KBM-7 (cell line): ENCODE measurements at places on chromosomes 6 and 20.

DNA sequence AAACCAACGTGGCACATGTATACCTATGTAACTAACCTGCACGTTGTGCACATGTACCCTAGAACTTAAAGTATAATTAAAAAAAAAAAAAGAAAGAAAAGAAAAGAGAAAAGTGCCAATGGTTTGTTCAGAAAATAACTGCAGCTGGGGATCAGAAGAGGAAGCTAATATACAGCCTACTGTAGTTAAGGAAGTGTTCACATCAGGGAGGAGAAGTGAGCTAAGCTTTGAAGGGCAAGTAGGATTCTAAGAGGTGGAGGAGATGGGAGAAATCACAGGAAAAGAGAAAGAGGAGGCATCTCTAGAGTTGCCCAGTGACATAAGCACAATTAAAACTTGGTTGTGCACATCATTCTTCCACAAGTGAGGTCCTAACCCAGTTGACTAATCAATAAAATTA is 214.4 kb upstream of the DTNBP1 start:
- peak; percentile 50 for DNase-seq

GRCh38 chr6:150418827-150419594 is 50.2 kb downstream of the IYD start:
- DNase-seq, result peak; percentile 67

DNA sequence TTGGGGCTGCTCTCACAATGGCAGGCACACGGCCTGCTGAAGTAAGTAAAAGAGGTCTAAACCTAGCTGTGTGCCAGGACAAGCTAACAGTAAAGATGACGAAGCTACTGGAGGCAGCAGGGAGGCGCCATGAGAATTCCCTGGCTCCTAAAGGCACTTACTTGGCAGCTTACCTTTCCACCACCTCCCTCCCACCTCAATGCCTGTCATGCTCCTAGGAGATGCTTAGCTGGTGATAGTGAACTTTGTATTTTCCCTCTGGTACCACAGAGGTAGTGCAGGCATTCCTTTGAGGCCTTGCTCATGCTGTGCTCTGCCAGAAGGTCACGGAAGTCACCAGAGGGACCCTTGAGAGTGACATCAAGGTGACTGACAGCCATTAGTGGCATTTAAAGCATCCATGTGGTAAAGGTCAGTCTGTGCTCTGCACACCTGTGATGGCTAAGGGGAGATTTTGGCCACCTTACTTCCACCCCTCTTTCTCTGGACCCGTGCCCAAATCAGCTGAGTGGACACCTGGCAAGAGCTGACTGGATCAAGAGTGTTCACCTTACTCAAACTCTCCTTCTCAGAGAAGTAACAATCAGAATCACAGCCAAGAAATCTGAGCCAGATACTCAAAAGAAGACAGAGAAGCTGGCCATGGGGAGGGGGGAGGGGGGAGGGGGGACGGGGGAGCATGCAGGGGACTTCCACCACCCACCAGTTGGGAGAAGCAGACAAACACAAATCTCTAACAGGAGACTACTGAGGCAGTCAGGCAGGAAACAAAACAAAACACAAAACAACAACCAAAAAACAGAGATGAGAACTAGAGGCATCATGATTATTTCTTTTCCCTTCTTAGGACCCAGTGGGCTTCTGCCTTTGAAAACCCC is 2.9 kb downstream of the FKBP1A start:
- DNase-seq, result no peak

DNA sequence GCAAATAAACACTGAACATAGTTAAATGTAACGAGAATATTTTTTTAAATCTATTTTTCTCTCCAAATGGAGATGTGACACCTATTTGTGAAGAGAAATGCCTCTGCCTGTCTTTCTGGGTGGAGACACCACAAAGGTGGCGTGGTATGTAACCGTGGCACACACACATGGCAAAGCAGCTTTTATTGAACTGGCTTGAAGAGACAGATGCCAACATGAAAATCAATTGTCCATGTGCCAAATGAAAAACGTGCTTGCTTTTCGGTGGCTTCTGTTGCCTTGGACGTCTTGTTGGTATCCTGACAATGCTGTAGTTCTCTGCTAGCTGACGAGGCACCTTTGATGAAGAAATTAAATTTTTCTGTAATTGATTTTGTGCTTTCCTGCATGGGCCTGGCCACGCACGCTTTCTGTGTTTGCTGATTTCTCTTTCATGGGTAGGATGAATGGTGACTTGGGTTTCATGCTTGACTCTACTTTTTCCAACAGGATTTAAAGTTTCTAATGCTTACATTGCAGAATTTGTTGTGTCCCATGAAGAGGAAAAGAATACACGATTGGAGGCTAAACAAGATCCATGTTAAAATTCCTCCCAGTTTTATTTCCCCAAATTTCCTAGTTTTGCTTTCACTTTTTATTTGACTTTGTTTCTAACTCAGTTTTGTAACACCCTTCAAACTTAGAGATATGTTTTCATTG is 202.6 kb downstream of the TMEM242 start:
- no peak for DNase-seq

DNA sequence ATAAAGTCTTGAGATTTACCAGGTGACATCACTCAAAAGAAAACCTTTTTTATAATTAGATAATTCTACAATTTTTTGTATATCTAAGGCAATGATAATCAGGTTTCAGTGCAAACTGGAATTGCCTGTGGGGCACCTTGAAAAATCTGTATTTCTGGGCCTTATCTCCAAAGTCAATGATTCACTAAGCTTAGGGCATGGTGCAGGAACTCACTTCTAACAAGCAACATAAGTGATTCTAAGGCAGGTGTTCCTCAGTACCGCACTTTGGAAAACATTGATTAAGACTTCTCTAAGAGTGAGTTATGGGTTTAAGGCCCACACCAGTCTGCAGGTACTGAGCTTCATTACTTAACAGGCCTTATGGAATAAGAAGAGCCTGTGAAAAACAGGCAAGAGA is 115.3 kb downstream of the COL12A1 start:
- DNase-seq, result no peak

GRCh38 chr20:43911066-43911465 is 3.6 kb upstream of the TOX2 start:
- no peak for DNase-seq

DNA sequence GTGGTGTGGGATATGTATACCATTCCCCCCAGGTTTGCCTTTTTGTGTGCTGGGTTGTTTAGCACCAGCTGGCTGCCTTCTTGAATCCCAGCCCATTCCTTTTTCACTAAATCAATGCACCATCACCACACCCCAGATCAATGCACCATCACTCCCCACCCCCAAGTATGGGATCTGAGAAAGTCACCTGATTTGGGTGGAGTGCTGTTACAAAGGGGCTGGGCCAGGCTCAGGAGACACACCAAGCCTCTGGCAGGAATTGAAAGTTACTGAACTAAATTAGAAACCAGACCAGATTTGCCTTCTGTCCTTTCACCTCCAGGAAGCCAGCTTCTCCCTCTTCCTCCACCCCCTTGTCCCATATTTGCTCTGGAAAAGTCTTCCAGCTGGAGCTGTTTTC is 19.6 kb upstream of the PKHD1 start:
- DNase-seq, result no peak

DNA sequence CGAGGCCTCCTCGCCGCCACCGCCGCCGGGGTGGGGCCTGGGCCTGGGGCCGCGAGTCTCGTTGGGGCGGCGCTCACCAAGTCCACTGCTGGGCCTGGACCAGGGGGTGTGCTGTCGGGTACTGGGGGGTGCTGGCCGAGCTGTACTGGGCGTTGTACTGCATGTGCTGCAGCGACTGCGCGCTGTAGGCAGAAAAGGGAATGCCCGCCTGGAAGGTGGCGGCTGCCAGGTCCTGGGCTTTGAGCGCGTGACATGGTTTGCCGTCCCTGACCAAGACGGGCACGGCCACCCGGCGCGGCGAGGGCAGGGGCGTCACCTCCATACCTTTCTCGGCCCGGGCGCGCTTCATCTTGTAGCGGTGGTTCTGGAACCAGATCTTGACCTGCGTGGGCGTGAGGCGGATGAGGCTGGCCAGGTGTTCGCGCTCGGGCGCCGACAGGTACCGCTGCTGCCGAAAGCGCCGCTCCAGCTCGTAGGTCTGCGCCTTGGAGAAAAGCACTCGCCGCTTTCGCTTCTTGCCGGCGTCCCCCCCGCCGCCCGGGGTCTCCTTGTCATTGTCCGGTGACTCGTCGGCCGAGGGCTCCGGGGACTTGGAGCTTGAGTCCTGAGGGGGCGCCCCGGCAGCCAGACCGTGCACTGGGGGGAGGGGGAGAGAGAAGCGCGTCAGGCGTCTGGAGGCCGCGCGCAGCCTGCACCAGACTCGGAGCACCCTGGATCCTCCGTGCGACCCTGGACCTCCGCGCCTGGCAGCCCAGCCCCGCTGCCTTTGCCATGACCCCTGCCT is 1.8 kb downstream of the NKX2-2 start:
- DNase-seq, result no peak

GRCh38 chr6:151808371-151809241 is 1.1 kb downstream of the ESR1 start:
- DNase-seq, result no peak

DNA sequence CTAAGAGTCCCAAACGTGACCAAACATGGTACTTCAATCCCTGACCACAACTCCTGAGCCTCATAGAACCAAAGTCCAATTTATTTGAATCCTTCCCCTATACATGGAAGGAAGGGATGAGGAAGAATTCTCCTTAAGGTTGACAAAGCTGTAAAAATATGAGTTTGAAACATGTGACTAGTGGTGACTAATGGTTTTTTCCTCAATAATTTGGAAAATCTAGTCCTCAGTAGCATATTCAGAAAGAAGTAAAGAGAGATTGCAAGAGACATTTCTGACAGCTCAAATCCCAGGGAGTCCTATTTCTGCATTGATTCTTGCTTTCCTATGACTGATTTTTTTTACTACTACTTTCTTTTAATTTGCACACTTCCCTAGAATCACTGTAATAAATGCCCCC is 443.7 kb downstream of the FRK start:
- DNase-seq, result no peak

- DNase-seq, result no peak
These were observed 94.8 kb downstream of the MBOAT1 start for GRCh38 chr6:20117474-20117873.

- no peak for DNase-seq
These were observed 77.3 kb downstream of the KCNB1 start for GRCh38 chr20:49405062-49405683.

GRCh38 chr6:137737836-137738596 is 129.0 kb upstream of the TNFAIP3 start:
- DNase-seq, result no peak

GRCh38 chr20:6886065-6886729 is 118.7 kb downstream of the BMP2 start:
- no peak for DNase-seq

- peak; percentile 48 for DNase-seq
These were observed 10.9 kb upstream of the B4GALT5 start for GRCh38 chr20:49724408-49725223.

- DNase-seq, result no peak
These were observed 117.3 kb upstream of the ARMC2 start for GRCh38 chr6:108730635-108731515.

GRCh38 chr6:133834472-133835170 is 54.3 kb upstream of the TCF21 start:
- no peak for DNase-seq

GRCh38 chr6:113128661-113129060 is 728.5 kb upstream of the MARCKS start:
- no peak for DNase-seq
